ELF-1 (cell line): ENCODE measurements at places on chromosomes 7 and 10.

- DNase-seq: no peak
These were observed 128.6 kb upstream of the ANKRD1 start for GRCh38 chr10:91049296-91049987.

DNA sequence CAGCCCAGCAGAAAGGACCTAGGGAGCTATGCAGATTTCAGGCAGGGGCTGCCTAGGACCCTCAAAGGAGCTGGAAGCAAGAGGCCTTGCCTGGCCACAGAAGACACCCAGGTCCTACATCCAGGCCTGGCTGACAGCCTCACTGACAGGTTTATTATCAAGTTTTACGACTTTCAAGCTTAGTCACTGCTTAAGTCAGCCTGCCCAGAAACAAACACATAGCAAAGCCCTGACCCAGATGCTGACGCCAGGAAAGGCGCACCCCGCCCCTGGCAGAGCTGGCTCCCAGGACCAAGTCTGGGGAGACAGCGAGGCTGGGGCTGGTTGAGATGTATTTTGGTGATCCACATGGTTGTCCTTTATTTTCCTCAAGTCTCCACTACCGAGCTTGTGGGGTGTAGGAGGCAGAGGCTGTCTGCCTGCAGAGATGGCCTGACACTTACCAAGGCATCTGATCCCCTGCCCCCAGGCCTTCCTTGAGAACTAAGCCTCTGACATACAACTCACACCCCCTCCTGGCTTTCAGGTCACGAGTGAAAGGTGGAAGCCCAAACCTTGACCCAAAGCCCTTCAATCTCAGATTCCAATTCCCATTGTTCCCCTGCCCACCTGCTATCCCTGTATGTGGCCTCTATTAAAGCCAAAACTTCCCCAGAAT lies 80.7 kb upstream of the EMX2 start:
- peak; percentile 80 for DNase-seq

DNA sequence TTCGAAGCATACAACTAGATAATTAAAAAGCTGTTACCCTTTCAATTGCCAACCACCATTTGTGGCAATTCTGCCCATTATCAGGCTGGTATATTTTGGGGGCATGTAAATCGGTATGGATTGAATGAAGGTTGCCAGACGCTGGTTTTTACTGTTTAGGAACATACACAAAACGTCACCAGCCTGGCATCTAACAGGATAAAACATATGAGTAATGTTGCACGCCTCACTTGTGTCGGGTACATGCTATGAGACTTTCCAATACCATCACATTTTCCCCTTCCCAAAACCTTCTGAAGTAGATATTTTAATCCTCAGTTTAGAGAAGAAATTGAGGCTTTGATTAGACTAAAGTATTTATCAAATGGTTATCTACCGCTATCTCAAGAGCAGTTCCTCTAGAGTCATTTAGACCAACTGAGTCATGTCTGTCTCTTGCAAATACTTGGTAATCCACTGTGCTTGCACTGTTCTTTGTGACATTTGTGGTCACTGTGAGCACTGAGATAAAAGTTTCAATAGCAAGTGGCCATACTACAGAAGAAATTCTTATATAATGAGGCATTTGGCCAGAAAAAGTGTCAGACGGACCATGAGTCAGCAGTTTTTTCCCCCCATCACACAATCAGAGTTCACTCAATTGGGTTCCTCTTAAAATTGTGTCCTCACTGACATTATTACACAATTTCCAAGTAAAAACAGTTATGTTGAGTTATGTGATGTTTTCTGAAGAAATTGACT lies 498.7 kb downstream of the NXPH1 start:
- DNase-seq: no peak

GRCh38 chr10:74642901-74643595 lies 183.4 kb upstream of the KAT6B start:
- DNase-seq: peak; percentile 45

DNA sequence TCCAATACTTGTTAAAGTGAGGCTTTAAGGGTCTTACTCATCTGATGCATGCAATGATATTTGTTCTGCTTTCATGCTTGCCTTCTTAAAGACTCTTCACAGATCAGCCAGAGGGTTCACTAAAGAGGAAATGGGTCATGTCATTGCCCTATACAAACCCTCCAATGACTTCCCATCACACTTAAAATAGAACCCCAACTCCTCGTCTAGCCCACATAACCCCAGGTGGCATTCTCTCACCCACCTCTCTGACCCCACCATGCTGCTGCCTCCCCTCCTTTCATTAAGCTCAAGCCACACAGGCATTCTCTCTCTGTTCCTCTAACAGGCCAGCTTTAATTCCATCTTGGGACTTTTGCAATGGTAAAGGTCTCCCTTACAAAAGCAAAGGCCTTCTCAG lies 253.6 kb downstream of the GRID1 start:
- DNase-seq: no peak

DNA sequence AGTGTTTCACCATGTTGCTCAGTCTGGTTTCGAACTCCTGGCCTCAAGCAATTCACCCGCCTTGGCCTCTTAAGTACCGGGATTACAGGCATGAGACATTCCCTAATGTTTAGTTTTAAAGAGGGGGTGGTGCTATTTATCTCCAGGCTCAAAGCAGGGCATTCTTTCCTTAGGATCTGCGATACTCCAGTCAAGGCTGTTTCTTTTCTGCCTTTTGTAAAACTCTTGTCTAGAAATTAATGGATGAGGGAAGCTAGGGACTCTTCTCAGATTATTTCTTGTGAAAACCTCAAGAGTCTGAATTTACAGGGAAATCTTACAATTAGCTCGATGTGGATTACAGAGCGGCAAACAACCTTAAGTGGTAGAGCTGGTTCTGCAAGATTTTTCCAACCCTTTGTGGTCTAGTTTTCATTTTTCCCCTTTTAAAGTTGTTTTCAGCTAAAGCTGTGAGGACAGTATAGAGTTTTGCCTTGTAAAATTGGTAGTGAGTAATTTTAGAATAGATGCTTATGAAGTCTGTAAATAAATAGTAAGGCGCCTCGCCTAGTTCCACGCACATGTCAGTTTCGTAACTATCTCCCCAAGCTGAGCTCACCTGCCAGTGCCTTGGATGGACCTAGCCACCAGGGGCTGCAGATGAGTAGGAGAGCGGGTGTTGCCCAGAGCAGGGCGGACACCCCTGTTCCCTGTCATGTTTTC lies 53.1 kb downstream of the CUX1 start:
- peak; percentile 79 for DNase-seq

DNA sequence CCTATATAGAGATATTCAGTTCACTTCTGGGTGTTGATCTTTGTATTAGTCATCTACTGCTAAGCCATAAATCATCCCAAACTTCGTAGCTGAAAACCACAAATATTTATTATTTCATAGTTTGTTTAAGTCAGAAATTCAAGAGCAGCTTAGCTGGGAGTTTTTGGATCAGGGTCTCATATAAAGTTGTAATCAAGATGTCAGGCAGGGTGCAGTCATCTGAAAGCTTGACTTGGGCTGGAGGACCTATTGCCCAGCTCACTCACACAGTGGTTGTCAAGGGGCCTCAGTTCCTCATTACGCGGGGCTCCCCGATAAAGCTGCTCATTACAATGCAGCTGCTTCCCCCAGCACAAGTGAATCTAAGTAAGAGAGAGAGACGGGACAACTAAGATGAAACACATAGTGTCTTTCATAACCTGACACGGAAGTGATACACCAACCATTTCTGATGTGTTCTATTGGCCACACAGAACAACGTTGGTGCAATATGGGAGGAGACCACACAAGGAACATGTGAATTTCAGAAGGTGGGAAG lies 15.7 kb downstream of the PPP1R3C start:
- DNase-seq: no peak

- no peak for DNase-seq
These were observed at the start of gene KLF6 for GRCh38 chr10:3784510-3785250. Gene KLF6, minus strand, starts transcription at chr10:3785209. Its CDS starts 195 bp downstream, at chr10:3785014.

DNA sequence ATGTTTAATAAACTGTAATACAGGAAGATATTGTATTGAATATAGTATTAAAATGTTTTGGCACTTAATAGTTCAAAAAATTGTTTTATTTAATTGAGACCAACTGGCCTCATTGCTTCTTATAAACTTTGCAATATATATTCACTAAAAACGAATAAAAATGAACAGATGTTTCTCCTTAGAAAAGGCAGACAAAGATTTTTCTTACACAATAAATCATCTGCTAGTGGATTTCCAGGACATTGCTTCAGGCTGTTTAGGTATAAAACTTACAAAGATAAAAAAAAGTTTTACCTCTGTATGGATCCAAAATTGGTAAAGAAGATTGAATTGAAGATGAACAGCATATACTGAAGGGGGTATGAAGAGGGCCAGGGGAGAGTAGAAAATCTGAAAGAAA lies 143.6 kb downstream of the AGMO start:
- DNase-seq: no peak

- DNase-seq: no peak
These were observed 88.3 kb upstream of the KIAA1217 start for GRCh38 chr10:24120646-24121045.

DNA sequence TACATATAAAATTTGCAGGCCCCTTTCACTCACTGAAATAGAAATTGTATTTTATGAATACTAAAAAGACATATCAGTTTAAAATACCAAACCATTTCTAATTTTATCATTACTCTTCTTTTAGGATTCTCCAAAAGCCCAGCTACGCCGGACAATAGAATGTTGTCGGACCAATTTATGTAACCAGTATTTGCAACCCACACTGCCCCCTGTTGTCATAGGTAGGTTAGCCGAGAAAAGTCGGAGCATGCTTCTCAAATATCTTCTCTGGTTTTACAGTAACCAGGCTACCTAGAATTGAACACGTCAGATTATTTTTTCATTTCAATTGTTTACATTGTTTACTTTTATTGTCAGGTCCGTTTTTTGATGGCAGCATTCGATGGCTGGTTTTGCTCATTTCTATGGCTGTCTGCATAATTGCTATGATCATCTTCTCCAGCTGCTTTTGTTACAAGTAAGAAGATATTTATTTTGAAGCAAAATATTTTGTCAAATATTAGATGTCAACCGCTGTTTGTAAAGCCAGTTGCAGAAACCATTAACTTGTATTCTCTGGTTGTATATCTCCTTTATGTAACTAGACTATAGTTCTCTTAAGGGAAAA lies 57.6 kb downstream of the MMRN2 start:
- DNase-seq: peak; percentile 41

- no peak for DNase-seq
These were observed 174.8 kb downstream of the TNS3 start for GRCh38 chr7:47407136-47407535.

- no peak for DNase-seq
These were observed 384 bp downstream of the DCLRE1C start for GRCh38 chr10:14953424-14954000.

- no peak for DNase-seq
These were observed 7.9 kb downstream of the LAT2 start for GRCh38 chr7:74217455-74218342.

DNA sequence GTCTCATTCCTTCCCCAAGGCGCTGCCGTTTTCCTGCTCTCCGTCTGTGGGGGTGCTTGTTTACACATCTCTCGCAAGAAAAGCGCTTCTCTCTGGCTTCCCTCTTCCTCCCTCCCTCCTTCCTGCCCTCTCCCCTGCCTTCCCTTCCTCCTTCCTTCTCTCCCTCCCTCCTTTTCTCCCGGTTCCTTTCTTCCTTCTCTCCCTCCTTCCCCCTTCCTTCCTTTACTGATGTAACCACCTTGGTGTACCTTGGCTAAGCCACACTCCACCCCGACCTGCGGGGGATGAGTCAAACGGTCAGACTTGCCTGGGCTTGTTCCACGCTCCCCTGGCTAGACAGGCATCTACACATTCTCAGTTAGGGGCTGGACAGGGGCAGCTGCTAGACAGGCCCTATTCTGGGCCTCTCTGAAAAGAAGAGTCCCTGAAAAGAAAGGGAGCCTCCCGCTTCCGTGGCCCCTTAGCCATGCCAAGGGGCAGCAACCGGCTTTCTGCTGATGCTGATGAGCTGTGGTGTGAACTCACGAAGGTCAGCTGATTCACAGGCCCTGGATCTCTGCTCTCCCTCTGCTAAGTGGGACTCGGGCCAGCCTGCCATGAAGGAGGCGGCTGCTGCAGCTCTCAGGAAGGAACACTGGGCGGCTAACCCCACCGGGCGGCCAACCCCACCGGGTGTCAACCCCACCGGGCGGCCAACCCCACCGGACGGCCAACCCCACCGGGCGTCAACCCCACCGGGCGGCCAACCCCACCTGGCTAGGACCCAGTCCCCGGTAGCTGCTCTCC lies 216.8 kb downstream of the TCERG1L start:
- DNase-seq: peak; percentile 70

GRCh38 chr7:42978496-42978895 lies 46.3 kb downstream of the MRPL32 start:
- DNase-seq: no peak

- DNase-seq: no peak
These were observed 2.2 kb downstream of the MORN4 start for GRCh38 chr10:97631098-97631497.

GRCh38 chr10:44066527-44067255 lies 318.2 kb downstream of the CXCL12 start:
- no peak for DNase-seq

DNA sequence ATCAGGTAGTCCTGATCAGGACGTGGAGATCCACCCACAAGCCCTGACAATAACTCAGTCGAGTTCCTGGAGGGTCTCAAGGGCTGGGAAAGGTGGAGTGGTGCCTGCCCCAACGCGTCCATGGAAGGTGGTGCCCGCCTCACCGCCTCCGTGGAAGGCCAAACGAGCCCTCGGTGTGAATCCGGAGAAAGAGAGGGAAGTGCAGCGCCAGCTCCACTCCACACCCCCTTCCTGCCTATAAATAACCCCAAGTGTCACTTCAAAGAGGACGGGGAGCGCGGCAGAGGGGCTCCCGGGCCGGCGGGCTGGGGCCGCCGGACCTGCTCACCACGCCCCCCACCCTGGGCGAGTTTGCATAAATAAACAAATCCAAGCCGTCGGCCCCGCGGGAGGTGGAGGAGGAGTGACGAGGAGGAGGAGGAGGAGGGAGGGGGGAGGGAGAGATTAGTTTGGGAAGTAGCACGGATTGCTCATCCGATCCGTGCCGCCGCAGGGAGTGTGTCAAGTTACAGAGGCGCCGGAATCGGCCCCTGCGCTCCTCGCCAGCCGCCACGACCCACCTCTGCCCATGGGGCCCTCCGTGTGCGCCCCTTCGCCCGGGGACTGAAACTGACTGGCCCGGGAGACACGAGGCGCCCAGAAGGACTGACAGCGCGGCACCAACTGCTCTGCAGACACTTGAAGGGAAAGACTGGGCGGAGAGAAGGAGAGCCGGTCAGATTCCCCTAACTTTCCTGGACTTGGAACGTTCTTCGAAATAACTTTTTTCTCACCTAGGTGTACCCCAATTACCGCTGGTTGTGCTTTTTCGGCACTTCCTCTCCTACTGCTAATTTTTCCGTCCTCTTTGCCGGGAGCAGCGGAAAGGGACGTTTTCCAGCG lies at the start of gene COL13A1:
COL13A1 (plus strand) TSS at position 473 of the 882 bp plus-strand sequence. CDS start 518 bp downstream, outside the sequence.
- peak; percentile 93 for DNase-seq

DNA sequence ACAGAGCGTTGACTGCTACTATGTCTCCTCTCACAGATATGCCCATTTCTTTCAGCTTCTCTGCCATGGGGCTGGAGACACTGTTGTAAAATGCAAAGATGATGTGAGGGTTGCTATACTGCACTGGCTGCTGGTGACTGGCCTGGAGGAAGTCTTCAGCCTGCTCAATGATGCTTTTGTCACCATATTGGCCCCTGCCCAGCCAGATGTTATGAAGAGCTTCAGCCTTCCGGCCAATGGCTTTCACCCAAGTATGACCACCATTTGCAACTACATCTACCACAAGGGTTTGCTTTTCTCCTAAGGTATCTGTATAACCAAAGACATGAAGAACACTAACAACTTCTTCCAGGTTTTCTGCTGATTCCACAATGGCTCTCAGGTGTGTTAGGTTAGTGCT lies 1.6 kb downstream of the C7orf25 start:
- DNase-seq: no peak

GRCh38 chr7:156049366-156049765 lies 237.1 kb upstream of the SHH start:
- DNase-seq: no peak

- DNase-seq: no peak
These were observed 354.2 kb upstream of the DPP6 start for GRCh38 chr7:153698046-153698445.
